ENCODE measurements at places on chromosomes 5 and 9.

- DNase-seq, result no peak
These were observed 5.3 kb upstream of the TJP2 start for GRCh38 chr9:69168709-69169217.

- no peak for DNase-seq
These were observed 54.6 kb upstream of the CEMIP2 start for GRCh38 chr9:71822935-71823334.

- DNase-seq, result no peak
These were observed 140.9 kb upstream of the TLX3 start for GRCh38 chr5:171168171-171168570.

DNA sequence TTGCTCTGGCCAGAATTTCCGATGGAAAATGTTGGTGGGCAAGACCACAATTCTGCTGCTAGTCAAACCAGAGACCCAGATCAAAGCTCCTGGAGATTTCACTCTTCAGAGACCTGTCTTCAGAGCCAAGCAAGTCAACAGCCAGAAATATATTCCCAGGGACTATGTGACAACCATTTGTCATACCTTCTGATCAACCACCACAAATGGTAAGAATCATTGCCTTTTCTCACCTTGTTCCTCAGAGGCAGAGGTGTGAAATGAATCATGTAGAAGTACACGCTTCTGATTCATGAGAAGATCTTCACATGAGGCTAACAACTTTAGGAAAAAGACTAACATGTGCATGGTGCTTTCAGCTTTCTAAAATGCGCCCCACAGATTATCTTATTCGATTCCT is 53.5 kb downstream of the SUSD1 start:
- DNase-seq, result no peak

DNA sequence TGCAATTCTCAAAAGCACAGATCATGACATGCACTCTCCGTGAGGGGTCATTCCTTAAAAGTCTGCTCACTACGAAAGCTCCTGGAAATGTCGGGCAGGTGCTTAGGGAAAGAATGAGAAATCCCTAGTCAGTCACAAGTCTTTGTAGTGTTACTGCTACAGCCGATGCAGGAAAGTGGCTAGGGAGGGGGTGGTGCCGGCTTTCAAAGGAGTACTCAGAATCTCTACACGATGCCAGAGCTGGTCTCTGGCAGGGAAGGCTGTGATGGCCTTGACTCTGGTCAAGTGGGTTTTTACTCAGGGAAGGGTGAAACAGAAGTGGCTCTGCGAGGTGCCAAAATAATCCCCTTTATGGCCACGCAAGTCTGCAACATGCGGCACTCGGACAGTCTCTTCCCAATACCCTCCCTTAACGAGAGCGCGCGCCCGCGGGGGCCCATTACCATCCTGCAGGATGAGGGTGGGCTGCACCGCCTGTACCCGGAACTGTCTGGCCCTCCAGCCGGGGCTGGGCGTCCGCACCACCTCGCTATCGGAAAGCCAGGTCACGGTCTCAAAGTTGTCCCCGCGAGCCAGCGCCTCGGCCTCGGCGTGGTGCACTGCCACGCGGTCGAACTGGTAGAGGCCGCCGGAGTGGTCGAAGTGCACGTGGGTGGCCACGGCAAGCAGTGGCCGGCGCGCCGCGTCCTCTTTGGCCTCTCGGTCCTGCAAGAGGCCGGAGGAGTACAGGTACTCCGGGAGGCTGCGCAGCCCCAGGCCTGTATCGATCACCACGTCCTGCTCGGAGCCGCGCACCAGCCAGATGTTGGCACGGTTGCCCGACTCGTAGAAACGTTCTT is 956 bp downstream of the MBLAC2 start:
- DNase-seq, result peak; percentile 46

DNA sequence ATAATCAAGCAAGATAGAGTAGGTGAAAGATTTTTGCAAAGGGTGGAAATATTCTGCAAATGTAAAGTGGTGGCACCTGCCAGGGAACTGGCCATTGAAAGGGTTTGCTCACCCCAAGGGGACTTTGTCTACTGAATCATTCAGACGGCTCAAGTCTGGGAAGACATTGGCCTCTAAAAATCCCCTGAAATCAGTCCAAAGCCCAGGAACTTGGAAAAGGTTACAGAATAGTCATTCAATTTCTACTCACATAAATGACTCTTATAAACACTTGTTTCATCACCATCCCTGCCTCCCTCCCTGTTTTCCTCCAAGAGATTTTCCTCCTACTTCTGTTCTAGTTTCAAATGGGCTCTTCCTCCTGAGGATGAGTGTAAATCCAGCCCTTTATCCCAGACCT is 28.5 kb downstream of the ZNF366 start:
- no peak for DNase-seq

GRCh38 chr9:93948441-93949072 is 6.6 kb downstream of the BARX1 start:
- DNase-seq, result no peak

- DNase-seq, result no peak
These were observed 100.5 kb downstream of the TMEM174 start for GRCh38 chr5:73273379-73274050.

DNA sequence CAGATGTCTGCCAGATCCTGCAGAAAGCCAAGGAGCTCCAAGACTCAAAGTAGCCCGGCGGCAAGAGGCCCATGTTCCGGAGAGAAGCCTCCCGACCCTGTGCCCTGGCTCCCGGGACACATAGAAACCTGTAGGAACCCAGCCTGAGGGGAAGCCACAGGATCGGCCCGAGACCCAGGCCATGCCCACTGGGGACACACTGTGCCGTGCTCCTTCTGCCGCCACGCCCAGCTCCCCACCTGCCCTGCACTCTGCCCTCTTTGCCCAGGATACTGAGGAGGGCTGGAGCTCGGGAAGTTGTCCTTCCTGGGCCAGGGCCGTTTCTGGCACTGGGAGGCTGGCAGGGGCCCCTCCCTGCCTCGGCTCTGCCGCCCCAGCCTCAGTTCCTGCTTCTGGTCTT is 10.5 kb upstream of the ENDOG start:
- DNase-seq, result no peak

DNA sequence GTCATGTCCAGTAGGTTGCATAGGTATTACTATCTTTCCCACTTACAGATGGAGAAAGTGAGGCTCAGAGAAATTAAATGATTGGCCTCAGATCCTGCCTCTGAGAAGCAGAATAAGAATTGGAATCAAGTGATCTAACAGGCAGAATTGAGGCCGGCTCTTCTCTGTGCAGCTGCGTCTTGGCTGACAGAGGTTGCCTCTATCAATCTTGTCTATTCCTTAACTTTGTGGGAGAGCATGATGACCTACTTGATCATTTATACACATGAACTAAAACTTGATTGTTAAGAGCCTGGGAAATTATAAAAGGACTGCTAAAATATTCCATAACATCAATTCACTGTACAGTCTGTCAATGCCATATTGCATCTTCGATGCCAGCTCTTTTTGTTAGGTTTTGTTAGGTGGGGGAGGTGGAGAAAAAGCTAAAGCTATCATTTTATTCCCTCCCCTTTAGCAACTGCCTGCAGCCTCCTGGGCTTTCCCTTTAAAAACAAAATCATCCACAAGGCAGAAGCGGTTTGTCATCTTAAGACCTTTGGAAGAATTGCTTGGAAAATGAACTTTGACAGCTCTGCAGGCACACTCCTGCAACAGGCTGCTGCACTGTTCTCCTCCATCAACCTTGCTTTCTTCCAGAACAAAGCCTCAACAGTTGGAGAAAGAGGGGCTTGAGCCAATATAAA is 247.4 kb downstream of the SMARCA2 start:
- no peak for DNase-seq

DNA sequence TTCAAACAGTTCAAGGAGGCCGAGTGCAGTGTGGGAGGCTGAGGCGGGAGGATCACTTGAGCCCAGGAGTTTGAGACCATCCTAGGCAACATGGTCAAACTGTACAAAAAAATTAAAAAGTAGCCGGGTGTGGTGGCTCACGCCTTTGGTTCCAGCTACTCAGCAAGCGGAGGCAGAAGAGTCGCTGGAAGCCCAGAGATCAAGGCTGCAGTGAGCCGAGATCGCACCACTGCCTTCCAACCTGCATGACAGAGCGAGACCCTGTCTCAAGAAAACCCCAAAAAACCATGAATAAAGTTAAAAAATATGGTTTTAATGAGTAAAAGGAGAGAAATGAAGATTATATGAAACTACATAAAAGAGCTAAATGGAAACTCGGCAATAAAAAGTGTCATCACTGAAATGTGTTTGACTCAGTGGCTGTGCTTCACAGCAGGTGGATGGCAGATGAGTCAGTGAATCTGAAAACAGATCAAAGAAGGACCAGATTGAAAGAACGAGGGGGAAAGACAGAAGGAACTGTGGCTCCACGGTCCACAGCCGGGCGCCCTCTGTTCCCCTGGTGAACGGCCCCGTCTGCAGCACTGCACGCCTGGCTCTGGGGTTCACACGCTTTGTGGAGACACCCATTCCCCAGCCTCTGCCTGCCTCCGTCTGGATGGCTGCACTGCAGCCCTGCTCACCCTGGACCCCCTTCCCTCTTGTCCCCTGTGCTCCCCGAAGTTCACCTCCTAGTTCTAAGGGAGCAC is 25.1 kb downstream of the EXD3 start:
- DNase-seq, result no peak

Measured in hematopoietic multipotent progenitor cell treated with erythropoietin and hydrocortisone succinate and interleukin-3 and kit ligand, for 8 days (in vitro differentiated cells).